ENCODE measurements at places on chromosomes 6 and 20.

- DNase-seq: peak; percentile 71
Measured at GRCh38 chr6:129498950-129499842, 210.8 kb downstream of the ARHGAP18 start.

GRCh38 chr6:142373268-142374090 lies 71.7 kb downstream of the ADGRG6 start:
- DNase-seq: peak; percentile 45

GRCh38 chr6:118122801-118123200 lies 215.7 kb downstream of the SLC35F1 start:
- DNase-seq: no peak

DNA sequence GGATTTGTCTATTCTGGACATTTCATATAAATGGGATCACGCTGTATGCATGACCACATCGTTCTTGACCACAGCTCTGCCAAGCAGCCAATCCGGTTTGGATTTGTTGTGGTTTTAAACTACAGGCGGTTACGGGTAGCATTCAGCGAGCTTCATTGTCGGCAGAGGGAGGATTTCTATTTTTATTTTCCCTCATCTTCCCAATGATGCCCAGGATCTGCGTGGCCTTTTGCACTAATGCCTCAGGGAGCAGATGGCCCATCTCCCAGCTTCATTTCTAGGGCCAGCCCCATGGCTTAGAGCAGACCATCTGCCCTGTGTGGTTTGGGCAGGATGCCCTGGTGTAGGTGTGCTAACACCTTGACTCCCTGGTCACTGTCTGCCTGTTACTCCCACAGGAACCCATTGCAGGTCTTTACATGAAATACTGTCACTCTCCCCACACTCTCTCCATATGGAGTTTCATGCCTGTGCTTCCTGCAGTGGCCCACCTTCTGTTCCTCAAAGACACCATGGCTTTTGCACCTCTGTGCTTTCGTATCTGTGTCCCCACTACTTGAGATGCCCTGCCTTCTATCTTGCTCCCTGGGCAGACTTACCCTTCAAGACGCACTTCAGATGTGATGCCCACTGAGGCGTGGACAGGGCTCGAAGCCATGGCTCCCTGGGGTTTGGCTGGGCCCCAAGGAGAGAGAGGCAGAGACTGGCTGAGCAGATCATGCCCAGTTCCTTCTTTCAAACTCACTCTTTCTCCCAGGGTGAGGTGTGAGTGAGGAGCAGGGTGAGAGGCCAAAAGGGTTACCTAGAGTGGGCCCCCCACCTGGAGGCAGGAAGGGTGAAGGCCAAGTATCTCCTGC lies 26.0 kb downstream of the SDCBP2 start:
- no peak for DNase-seq

- no peak for DNase-seq
Measured at GRCh38 chr6:136749359-136749997, 42.8 kb downstream of the MAP3K5 start.

DNA sequence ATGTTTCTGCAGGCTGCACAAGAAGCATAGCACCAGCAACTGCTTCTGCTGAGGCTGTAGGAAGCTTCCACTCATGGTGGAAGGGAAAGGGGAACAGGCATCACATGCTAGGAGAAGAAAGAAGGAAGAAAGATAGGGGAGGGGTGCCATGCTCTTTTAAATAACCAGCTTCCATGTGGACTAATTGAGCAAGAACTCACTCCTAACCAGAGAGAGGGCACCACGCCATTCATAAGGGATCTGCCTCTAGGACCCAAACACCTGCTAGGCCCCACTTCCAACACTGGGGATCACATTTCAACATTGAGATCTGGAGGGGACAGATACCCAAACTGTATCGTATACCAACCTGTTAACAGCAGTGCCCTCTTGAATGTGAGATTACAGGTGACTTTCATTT lies 46.9 kb upstream of the ARMC2 start:
- DNase-seq: no peak

- no peak for DNase-seq
Measured at GRCh38 chr20:19501476-19502115, 256.5 kb upstream of the RIN2 start.

- DNase-seq: no peak
Measured at GRCh38 chr6:116309001-116309400, 29.3 kb upstream of the TSPYL1 start.

DNA sequence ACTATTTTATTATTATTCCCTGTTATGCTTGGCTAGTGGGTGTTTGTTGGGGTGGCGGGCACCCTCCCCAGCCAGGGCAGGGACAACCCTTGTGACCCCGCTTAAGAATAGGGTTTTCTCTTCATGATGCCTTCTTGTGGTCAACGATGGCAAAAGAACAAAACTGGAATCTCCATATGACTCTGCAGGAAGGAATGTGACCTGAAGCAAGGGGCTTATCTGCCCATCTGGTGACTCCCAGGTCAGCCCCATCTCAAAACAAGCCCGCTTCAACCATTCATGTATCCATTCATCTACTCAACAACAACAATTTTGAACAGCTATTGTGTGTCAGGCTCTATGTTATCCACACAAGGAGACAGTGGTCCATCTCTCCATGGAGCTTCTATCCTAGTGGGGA lies 30.9 kb upstream of the TGM6 start:
- peak; percentile 8 for DNase-seq

- DNase-seq: peak; percentile 73
Measured at GRCh38 chr20:35661053-35661452, 3.6 kb downstream of the CPNE1 start.

DNA sequence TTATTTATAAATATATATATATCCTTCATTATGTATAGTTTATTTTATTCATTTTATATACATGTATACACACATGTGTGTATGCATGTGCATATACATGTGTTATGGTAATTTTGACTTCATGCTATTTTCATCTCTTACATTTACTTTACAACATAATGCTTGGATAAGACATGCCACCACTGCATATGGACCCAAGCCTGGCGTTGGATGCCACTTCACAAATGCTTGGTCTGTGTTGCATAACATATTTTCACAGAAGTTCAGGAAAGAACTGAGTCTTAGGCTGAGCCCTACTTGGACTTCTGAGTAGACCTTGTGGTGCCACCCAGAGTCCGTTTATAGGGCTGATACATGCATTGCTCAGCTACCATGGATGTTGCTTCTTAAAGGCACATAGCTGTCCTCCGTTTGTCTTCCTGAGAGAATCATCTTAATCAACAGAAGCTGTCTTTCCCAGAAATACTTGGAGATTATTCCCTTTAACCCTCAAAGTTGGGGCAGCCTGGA lies 337.8 kb downstream of the BTBD3 start:
- no peak for DNase-seq

DNA sequence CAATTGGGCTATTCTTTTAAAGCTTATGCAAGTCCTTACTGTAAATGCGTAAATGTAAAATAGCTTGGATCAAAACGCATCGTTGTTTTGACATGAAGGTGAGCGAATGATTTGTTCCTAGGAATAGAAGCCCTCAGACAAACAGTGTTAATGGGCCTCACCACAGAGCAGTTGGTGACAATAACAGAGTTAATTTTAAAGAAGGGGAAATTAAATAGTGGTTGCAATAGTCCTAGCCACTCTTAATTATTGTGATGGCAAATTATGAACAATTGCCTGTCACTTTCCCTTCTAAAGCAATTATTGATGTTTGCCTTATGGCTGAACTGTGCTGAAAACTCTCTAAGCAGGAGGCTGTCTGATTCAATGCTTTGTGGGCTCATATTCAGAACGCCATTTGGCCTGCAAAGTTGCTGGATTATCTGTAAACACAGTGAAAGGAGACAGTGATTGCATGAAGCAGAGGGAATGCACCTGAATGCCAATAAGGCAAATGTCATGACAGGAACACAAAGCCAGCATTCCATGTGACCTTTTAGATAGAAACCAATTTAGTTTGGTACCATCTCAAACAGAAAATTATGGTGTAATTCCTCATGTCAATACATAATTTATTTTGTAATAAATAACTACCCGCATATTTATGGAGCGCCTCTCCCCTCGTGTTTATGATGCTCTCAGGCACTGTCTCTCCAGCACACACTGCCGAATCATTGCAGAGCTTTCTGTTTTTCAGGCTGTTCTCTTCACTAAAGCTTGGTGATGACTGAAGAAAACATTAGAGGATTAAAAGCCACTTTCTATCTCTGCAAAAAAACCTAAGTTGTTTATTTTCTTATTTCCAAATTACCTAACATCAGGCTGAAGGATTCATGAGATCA lies 387.5 kb downstream of the HACE1 start:
- DNase-seq: no peak

DNA sequence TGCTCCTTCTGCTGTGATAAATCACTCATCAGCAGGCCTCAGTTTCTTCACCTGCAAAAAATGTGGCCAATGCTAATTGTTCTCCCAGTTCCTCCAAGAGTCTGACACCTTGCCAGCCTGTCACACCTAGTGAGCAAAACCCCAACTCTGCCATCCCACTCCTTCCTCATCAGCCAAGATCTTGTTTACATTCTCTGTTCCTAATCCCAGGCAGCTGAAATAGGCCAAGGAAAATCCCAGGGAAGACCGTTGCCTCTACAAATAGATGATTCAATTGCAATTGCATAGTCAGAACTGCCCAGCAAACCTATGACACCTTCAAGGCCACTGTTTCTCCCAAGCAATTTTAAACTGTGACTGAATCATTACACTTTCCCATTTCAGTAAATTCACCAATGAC lies 78.7 kb downstream of the GMDS start:
- DNase-seq: peak; percentile 69

DNA sequence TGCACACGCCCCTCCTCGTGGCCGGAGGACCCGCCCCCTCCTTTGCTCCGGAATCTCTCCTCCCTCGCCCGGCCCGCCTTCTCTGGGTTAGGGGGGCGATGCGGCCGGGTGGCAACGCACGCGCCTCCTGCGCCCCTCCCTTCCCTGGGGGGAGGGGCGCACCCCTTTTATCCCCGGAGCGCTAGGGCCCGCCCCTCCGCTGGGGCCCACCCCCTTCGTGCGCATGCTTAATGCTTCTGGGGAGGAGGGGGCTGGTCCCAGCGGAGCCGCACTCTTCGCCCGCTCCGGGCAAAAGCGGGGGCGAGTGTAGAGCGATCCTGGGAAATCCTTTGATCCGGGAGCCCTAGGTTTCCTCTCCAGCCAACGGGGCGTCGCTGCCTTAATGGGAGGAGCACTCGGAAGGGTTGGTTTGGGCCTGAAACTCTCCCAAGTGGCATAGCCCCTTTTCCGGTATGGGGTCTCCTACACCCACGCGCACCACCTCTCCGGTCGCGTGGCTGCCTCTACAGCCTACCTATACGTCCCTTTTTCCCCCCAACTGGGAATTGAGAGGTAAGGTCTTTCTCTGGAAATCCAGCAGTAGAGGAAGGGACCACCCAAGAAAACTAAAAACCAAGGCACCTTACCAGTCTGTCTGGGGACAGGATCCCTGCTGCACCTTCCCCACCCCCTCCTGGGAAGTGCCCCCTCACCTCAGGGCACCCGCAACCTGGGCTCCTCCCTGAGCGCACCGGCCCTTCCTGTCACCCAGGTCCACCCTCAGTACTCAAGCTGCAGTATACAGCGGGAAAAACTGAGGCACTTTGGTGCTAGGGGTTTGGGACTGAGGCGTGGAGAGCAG lies 2.1 kb downstream of the SOX12 start:
- peak; percentile 64 for DNase-seq

DNA sequence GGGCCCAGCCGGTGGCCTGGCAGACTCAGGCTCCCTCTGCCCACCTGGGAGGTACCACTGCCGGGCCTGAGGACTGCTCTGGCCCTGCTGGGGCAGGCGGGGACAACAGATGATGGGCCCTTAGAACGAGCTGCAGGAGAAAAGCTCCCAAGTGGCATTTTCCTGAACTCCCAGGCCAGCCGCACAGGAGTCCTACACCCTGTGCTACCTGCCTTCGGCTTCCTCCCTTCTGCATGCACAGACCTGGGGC lies 41.3 kb downstream of the DSTN start:
- DNase-seq: no peak

DNA sequence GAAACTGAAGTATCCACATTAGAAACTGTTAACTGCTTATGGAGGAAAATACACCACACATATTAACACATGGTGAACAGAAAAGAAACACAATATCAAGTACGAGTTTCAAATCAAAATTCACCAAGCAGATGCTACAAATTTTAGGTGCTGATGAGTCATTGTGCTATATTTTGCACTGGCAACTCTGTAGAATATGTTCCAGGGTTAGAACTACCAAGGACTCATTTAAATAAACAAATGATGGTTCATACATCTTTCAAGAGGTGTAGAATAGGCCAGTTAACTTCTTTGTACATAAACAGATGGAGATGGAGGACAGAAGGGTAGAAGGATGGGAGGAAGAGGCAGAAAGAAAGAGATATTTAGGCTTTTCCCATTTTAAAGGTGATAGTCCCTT lies 184.9 kb downstream of the ARHGAP18 start:
- no peak for DNase-seq

DNA sequence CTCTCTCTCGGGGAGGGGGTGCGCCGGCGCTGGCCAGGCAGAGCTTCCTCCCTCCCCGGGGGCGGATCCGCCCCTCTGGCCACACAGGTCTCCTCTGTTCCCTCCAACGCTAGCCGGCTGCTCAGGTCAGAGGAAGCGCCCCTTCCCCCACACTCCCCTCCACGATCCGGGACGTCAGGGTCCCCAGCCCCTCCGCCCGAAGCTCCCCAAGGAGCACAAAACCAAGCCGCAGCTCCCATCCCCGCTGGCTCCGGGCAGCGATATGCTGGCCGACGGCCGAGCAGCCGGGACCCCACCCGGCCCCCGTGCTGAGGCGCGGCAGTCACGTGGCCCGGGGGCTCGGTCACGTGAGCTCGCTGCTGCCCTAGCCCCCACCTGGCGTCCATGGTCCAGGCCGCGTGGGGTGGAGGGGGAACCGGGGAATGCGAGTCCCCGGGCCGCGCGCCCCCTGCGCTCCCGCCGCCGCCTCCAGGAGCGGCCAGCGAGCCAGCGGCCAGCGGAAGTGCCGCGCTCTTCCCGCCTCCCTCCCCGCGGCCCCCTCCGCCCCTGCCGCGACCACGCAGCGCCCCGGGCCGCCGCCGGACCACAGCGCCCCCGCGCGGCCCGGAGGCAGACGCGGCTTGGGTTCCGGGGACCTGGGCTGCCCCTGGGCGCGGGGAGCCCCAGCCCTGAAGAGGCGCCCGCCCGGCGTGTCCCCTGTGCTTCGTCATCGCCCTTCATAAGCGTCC lies at the start of gene SLC35B2:
Gene SLC35B2, minus strand, starts transcription at position 504 of the 728 bp plus-strand sequence. Its CDS starts 118 bp downstream, at position 386.
- no peak for DNase-seq

DNA sequence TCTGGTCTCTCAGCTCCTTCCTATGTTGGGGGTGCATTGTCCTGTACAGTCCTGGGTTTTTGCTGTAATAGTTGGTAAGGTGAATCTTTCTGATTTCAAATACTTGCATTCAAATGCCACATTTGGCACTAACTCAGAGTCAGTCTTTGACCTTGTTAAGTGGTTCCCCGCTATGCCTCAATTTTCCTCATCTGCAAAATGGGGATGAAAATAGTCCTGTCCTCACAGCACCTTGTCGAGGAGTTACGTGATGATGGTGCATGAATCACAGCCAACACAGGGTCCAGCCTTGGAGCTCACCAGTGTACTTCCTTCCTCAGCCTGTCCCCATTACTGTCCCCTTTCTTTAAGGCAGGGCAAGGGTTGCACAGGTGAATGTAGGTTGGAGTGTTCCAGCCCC lies 1.1 kb downstream of the WFDC5 start:
- no peak for DNase-seq

DNA sequence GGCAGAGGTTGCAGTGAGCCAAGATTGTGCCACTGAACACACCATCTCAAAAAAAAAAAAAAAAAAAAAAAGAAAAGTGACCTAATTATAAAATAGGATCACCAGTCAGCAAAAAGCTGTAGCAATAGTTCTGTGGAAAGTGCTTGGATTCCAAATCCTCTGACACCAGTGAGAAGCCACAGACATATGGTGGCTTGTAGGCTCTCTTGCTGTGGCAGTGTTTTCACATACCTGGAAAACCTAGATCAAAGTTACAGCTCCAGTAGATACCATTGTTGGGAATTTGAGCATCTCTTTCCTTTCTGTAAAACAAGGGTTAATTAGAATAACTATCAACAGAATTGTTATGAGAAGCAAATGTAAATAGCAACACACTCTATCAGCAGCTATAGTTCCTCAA lies 4.1 kb downstream of the CCDC170 start:
- no peak for DNase-seq

Data from bronchial epithelial cell (primary cell).